ENCODE measurements at places on chromosomes 16 and 17.

DNA sequence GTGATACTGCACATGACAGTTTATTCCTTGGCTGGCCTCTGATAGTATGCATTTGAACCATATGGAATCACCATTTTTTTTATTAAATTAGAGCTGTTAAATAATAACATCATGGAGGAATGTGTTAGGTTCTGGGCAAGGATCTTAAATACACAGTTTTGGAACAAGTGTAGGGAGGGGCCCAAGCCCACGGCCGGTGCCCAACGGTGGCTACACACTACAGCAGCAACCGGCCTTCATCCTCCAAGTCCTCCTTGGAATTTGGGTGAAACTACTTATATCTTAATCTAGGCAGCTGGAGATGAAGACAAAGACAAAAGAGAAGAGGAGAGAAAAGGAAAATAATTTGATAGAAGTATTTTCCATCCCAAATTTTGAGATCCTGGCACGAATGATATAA, 35.6 kb downstream of the ZFHX3 start:
- no peak overlapping the region for H3K27ac ChIP-seq
- no peaks in the 10 kb centered on the region for H3K36me3 ChIP-seq
- no peak overlapping the region for H3K4me3 ChIP-seq
- H3K27me3 ChIP-seq = no peaks in the 10 kb centered on the region

GRCh38 chr16:1431497-1432270, 806 bp downstream of the PERCC1 start:
- H3K36me3 ChIP-seq = no peaks in the 10 kb centered on the region
- peaks cover 10% of the 10 kb centered on the region for H3K4me1 ChIP-seq
- no peaks in the 10 kb centered on the region for H3K27me3 ChIP-seq
- H3K4me3 ChIP-seq = no peak overlapping the region
- no peak for DNase-seq
- no peak overlapping the region for H3K27ac ChIP-seq

GRCh38 chr17:8630227-8630801, at the start of gene MYH10:
TSS of gene MYH10 (minus strand) at chr17:8630725. CDS start at chr17:8623246, 7,479 bp downstream.
- peak within 1 kb of the TSS; percentile 72 for H3K4me3 ChIP-seq
- H3K36me3 ChIP-seq = no peaks in the 10 kb centered on the region
- peak within 1 kb of the TSS; percentile 93 for H3K27ac ChIP-seq
- peaks cover 20% of the 10 kb centered on the region for H3K4me1 ChIP-seq

GRCh38 chr17:60157487-60158040, 7.8 kb downstream of the CA4 start:
- peaks cover 41% of the 10 kb centered on the region for H3K4me1 ChIP-seq
- no peaks in the 10 kb centered on the region for H3K36me3 ChIP-seq
- peaks cover 5% of the 10 kb centered on the region for H3K27me3 ChIP-seq
- H3K27ac ChIP-seq = no peak overlapping the region
- no peak overlapping the region for H3K4me3 ChIP-seq

- H3K4me1 ChIP-seq = peaks cover 26% of the 10 kb centered on the region
- H3K4me3 ChIP-seq = no peak overlapping the region
- DNase-seq = no peak
- H3K36me3 ChIP-seq = no peaks in the 10 kb centered on the region
Observed at GRCh38 chr17:45318561-45319230, 1.9 kb upstream of the MAP3K14 start.

DNA sequence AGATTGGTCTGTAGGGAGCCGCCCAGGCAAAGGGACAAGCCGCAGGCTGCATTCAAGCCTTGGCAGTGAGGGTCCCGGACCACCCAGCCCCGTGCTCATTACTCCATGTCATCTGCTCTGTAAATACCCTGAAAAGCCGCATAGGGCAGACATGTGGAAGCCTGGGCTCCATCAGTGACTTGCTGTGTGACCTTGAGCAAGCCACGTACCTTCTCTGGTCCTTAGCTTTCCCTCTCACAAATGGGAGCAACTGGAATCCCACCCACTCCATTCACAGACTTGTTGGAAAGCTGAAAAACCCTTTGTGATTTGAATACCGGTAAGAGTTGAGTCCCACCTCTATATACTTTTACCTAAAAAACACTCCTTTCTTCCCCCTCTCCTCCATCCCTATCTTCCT, 11.9 kb downstream of the CAMKK1 start:
- no peaks in the 10 kb centered on the region for H3K36me3 ChIP-seq
- H3K4me1 ChIP-seq = no peaks in the 10 kb centered on the region
- H3K27me3 ChIP-seq = no peaks in the 10 kb centered on the region
- H3K27ac ChIP-seq = no peak overlapping the region
- H3K4me3 ChIP-seq = no peak overlapping the region

DNA sequence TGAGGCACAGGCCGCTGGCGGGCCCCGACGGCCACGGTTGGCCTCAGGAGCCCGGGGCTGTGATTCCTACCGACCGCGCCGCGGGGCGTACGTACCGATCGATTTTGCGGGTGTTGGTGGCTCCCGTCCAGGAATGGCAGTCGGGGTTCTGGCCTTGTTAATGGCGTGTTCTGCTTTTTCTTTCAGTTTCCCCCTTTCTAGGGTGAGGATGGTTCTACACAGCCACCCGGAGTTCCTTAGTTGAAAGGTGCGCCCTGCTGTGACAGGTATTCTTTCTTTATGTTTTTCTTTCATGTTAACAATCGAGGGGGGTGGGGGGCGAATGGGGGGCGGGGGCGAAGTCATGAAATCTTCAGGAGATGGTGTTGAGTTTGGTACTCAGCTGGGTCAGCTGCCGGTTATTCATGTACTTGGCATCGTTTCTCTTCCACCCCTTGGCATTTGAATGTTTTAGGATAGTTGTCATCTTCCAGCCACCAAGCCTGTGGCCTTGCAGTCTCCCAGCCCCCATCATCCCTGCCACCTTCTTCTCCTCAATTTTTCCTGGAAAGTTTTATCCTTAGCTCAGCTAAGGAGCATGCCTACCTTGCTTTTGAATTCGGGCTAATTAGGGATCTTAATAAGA, 802 bp downstream of the CYLD start:
- H3K27ac ChIP-seq = peak overlapping the region; percentile 92
- peak; percentile 39 for DNase-seq
- peak overlapping the region; percentile 89 for H3K4me3 ChIP-seq
- no peaks in the 10 kb centered on the region for H3K27me3 ChIP-seq
- no peaks in the 10 kb centered on the region for H3K36me3 ChIP-seq
